ENCODE measurements at places on chromosomes 4 and X.

DNA sequence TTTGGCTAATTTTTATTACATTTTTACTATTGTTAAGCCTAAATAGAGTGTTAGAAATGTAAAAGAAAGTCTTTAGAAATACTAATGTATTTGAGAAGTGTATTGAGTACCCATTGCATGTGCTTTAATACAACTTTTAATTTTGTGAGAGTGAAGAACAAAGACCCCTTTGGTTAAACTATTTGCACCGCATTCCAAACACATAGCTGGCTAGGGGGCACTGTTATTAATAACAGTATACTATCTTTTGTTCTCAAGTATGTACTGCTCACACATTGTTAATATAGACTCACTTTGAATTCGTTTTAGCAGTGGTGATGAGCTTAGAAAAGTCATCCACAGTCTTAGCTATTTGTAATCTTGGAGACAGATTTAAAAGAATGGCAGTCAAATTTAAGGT lies 106.1 kb downstream of the CLDN22 start:
- DNase-seq: no peak

- no peak for DNase-seq
Observed at GRCh38 chr4:101039367-101039766, 308.0 kb downstream of the PPP3CA start.

DNA sequence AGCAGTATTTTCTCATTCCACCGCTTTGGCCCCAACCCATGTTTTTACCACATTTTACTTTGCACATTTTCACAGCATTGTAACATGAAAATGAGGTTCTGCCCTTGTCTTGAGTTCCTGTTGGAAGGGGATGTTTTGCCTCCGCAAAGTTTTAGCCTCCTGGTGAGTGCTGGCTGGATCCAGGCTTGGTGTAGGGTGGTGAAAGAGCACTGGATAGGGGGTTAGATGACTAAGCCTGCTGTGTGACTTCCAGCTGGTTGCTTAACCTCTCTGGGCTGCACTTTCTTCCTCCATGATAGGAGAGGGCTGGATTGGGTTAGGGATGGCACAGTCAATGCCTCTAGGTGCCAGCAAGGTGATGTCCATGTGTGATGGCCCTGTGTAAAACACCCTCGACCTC lies 28.9 kb downstream of the CYTL1 start:
- no peak for DNase-seq

- DNase-seq: no peak
Observed at GRCh38 chr4:86174506-86174905, 185.3 kb downstream of the MAPK10 start.

- DNase-seq: no peak
Observed at GRCh38 chr4:137599734-137600133, 67.4 kb upstream of the PCDH18 start.

DNA sequence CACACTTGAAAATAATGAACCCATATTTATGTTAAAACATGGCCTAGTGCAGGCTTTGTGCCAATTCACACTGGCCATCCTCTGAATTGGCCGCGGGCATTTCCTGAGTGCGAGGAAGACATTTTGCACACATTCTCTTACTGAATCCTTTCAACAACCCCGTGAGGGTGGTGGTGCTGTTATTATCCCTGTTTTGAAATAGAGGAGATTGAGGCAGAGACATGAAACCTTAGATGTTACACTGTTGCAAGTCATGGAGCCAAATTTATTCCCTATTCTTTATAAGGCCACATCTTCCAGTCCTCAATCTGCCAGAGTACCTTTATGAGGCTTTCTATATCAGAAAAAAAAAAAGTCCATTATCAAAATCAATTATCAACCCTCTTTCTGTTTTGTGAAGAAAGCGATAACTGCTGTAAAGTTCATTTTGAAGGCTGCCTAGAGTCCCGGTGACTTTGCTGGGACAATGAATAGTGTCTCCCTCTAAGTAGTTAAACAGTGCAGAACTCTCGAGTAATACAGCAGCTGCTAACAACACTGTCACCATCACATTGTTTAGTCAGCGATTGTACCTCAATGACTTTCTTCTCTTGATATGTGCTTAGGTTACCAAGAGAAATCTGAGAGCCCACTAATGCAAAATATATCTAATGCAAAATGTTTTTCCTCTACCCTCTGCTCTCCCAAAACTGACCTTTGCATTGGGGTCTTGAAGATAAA lies 242.3 kb upstream of the PPARGC1A start:
- DNase-seq: no peak

GRCh38 chrX:151722241-151722846 lies 6.5 kb downstream of the FATE1 start:
- DNase-seq: no peak

DNA sequence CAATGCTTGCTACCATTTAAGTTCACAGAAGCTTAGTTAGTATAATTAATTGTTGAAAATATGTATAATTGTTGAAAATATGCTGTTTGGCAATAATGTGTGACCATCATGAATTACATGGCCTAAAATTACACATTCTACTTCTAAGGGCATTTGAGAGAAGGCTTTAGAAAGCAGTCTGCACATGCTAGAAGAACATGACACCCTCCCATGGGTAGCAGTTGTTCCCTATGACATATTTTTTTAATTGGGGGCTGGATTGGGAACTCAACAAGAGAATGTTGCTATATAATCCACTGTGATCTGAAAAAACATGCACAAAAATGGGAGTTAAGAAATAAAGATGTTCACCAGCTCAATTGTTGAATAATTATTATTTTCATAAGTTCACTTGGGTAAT lies 331.4 kb downstream of the ARHGAP24 start:
- no peak for DNase-seq

DNA sequence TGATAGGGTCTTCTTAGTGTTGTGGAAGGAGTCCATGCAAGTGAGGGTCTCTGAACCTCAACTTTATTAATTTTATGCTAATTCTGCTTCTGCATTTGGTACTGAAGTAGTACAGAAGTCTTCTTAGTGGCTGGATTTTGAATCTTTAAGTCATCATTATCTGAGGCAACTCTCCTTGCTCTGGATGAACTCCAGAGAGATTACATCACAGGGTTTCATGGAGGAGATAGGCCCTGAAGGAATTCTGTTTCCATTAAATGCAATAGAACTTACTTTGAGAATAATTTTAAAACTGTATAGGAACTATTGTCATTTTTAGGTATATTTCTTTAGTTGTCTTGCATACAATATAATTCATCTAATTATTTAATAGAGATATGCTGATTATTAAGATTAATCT lies 451.2 kb downstream of the FAT4 start:
- no peak for DNase-seq

GRCh38 chr4:154928640-154929257 lies 147.7 kb downstream of the RBM46 start:
- no peak for DNase-seq

- no peak for DNase-seq
Observed at GRCh38 chr4:57190601-57191481, 80.7 kb upstream of the IGFBP7 start.

- DNase-seq: no peak
Observed at GRCh38 chr4:120037411-120037810, 29.2 kb downstream of the MAD2L1 start.
